ENCODE measurements at places on chromosomes 16 and 17.

- DNase-seq, result no peak
Observed at GRCh38 chr16:86928523-86929011, 350.2 kb downstream of the FOXL1 start.

GRCh38 chr17:37082311-37082860 lies 133.6 kb downstream of the AATF start:
- DNase-seq, result no peak

DNA sequence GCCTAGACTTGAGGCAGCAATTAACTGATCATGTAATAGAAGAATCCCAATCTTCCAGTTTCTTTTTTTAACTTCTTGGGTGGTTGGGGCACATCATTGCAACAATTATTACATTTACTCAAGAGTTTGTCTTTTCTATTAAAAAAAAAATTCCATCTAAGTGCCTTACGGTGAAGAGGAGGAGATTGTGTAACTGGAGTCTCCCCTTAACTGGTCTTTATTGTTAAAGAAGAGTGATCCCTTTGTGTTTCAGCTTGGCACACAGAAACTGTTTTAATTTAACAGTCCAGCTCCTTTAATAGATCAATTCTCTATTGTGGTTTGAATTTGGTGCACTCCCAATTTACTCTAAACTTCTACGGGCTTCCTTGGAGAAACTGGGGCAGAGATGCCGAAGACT lies 75.2 kb downstream of the FTO start:
- no peak for DNase-seq

GRCh38 chr17:50289991-50290702 lies 15.9 kb downstream of the TMEM92 start:
- peak; percentile 85 for DNase-seq

- DNase-seq, result no peak
Observed at GRCh38 chr16:49884033-49885015, 28.4 kb upstream of the ZNF423 start.

DNA sequence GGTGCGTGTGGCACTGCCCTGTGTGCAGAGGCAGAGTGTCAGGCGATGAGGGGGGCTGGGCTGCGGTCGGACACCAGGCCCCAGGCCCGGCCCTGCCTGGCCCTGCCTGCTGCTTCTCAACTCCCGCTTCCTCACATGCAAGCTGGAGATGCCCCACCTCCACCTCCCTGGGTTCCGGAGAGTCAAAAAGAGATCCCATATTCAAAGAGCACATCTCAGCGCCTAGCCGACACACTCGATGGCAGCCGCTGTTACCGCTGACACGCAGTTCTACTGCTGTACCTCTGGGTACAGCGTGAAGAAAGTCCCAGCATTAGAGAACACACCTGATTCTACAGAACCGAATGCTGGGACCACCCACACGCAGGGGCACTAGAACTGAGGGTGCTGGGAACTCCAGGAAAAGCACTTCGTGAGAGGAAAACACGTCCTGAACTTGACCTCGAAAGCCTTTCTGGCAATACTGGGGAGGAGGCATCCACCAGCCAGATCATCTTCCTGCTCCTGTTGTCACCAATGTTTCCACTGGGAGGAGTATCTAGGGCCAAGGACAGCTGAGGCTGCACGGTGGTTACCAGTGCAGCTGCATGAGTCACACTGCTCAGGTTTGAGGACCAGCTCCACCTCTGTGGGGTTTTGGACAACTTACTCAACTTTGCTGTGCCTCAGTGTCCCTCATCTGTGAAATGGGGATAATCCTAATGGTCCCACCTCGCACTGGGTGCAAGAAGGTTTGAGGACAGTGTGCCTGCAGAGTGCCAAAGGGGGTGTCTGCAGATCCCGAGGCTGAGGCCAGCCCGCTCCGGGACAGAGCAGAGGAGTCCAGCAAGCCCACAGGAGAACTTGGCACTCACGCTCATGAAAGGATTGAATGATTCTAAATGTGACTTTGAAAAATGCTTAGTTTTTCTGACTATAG lies 100.4 kb upstream of the DNAH17 start:
- DNase-seq, result no peak

- no peak for DNase-seq
Observed at GRCh38 chr16:31157136-31157535, 7.3 kb upstream of the PRSS36 start.

GRCh38 chr16:19767497-19767896 lies 49.4 kb downstream of the IQCK start:
- no peak for DNase-seq

DNA sequence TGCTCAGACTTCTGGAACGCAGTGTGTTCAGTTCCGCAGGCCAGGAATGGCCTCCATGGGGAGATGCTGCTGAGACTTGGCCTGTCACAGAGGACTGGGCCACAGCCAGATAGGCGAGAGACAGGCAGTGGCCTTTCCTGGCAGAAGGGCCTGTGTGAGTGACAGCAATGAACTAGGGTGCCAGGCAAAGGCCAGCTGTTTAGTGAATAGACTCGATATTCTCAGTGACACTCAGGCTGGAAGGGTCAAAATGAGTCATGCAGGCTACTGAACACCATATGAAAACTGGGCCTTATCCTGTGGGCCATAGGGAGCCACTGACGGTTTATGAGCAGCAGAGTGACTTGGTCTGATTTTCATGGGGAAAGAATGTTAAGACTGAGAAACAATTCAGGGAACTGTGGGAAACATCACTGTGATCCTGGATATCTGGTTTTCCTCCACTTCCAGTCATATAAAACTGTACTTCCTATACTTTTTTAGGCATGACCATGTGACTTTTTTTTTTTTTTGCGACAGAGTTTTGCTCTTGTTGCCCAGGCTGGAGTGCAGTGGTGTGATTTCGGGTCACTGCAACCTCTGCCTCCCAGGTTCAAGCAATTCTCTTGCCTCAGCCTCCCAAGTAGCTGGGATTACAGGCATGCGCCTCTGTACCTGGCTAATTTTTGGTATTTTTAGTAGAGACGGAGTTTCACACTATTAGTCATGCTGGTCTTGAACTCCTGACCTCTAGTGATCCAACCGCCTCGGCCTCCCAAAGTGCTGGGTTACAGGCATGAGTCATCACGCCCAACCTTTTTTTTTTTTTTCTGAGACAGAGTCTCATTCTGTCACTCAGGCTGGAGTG lies 5.2 kb upstream of the NUBP1 start:
- peak; percentile 10 for DNase-seq

GRCh38 chr16:239948-240277 lies 5.3 kb downstream of the FAM234A start:
- DNase-seq, result no peak

DNA sequence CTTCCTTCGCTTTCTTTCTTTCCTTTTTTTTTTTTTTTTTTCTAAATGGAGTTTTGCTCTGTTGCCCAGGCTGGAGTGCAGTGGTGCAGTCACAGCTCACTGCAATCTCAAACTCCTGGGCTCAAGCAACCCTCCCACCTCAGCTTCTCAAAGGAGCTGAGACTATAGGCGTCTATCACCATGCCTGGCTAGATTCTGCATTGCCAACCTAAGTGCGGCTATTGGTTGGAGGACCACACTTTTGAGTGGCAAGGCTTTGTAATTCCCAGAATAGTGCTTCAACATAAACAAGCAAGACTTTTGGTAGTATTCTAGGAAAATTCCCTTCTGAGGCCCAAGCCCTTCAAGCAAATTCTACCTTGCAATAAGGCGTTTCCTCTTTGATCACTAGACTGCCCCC lies 107.8 kb downstream of the YPEL2 start:
- DNase-seq, result no peak

DNA sequence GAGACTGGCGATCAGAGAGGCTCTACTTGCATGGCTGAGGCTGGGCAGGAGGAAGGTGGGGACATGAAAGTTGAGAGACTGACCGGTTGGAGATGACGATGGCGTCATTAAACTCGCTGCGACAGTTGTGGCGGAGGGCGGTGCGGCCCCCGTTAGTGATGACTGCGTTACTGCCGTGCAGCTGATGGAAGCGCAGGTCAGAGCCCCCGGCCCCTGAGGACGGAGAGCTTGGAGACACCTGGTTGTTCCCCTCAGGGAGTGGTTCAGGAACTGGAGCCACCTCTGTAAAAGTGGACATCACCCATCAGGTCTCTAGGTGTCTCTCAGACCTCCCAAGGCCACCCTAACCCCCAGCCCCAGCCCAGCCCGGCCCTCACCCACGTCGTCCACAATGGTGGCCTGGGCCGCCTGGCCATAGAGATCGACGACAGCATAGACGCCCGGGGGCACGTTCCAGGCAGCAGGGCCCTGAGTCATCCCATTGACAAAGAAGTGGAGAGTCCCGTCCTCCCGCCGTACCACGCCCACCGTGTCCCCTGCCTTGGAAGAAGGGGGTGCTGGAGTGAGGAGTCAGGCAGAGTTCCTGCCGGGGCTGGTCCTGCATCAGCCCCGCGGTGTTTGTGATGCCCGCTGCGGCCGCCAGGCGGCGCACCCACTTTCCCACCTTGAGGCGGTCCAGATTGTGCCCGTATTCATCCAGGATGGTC lies 5.3 kb downstream of the NEURL4 start:
- no peak for DNase-seq

DNA sequence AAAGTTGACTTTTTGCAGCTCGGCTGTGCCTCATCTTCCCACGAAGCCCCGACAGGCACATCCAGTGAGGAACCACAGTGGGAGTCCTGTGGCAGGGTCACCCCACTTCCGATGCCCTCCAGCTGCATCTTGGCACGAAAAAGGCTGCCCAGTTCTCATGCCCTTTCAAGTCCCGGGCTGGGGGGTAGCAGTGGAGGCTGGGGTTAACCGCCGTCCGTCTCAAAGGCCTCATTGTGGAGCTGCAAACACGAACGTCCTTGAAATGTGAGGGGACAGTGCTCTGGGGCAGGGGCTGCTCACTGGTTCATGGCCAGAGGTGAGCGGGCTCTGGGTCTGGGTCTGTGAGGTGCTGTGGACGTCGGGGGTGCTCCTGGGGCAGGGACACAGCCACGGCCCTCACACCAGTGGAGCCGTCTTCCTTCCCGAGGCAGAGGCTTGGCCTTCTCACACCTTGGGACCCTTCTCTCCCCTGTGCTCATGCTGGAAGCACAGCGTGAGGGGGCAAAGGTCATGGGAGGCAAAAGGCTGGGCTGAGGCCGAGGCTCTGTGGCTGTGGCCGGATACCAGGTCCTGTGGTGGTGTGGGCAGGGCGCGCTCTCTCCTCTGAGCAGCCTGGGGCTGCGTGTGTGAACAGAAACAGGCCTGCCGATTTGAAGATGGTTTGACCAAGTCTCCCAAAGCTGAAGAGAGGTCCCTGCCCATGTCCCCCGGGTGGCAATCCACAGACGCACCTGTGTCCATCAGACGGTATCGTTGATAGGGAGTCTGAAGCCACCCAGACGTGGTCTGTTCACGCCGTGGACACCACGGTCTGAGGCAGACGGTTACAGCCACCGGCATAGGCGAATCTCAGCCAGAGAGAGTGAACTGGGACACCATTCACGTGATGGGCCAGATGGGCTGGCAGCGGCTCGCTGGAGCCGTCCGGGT lies 3.1 kb upstream of the MC1R start:
- no peak for DNase-seq

DNA sequence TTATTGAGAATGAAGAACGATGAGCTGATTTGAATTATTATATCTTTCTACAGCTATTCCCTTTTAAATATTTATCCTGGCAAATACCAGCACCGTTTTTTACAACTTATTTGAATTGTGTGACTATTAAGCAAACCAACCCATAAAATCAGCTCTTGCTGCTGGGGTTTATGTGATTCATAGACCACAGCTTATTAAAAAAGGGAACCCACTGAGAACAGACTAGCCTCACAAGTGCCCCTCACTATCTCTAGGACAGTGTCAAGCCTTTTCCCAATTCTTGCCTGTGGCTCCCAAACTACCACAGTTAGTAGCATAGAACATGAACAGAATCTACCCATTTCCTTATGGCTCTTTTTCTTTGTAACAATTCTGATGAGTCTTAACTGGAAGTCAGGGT lies 6.1 kb upstream of the LIG3 start:
- DNase-seq, result no peak

- no peak for DNase-seq
Observed at GRCh38 chr17:39757931-39758873, 20.5 kb downstream of the GRB7 start.

GRCh38 chr17:63240106-63240505 lies 206.0 kb downstream of the CYB561 start:
- DNase-seq, result no peak

Data from amniotic stem cell (primary cell).